ENCODE measurements at places on chromosomes 5 and 9. TPM values are rescaled to one million over a fixed set of nuclear protein-coding genes. Genes with fewer than 3 reads are reported as not detected.

Gene PCDHB8
- total RNA-seq, result not detected

Gene ATP10B
- not detected for total RNA-seq

Gene KLF4
- 8.7 TPM for total RNA-seq

Gene SLC4A9
- not detected for total RNA-seq

Gene CLIC3
- 4.0 TPM for total RNA-seq

Gene PKD2L2
- total RNA-seq, result not detected

Gene SNAPC4
- 6.7 TPM for total RNA-seq

Gene C5orf52
- not detected for total RNA-seq

Gene LIFR
- 20.0 TPM for total RNA-seq

Gene ADAMTS13
- total RNA-seq, result 1.2 TPM

Gene IFNA21
- total RNA-seq, result not detected

Gene GPR151
- not detected for total RNA-seq

Gene HACD4
- total RNA-seq, result 4.4 TPM

Gene EPB41L4B
- total RNA-seq, result 0.45 TPM

Gene RPL7A
- 2,817 TPM for total RNA-seq

Gene ZFP37
- 1.5 TPM for total RNA-seq

Gene NRG2
- 0.15 TPM for total RNA-seq

Gene CCNH
- total RNA-seq, result 100 TPM

Gene GABRP
- not detected for total RNA-seq

Gene CCL21
- total RNA-seq, result not detected

Gene ZNF618
- total RNA-seq, result 6.4 TPM

Gene CRHBP
- total RNA-seq, result 0.45 TPM

Gene DOCK8
- under 0.01 TPM for total RNA-seq

Gene GRXCR2
- not detected for total RNA-seq

Gene WNT8A
- total RNA-seq, result not detected

Gene CBY3
- not detected for total RNA-seq

Gene PTGDS
- not detected for total RNA-seq

Gene TTF1
- total RNA-seq, result 10.6 TPM

Gene SGCD
- 1.3 TPM for total RNA-seq

Gene RANBP3L
- total RNA-seq, result not detected

Gene CCIN
- total RNA-seq, result 0.89 TPM

Gene FBP1
- total RNA-seq, result not detected

Gene FCHSD1
- 18.3 TPM for total RNA-seq

Gene RASGRF2
- 5.7 TPM for total RNA-seq

All from bronchus fibroblast of lung (primary cell).